Stimulated activated CD8-positive, alpha-beta memory T cell treated with anti-CD3 and anti-CD28 coated beads, Interleukin-15, amount 100 ng/mL, for 24 hours (primary cell): ENCODE measurements at places on chromosomes 11 and 22.

DNA sequence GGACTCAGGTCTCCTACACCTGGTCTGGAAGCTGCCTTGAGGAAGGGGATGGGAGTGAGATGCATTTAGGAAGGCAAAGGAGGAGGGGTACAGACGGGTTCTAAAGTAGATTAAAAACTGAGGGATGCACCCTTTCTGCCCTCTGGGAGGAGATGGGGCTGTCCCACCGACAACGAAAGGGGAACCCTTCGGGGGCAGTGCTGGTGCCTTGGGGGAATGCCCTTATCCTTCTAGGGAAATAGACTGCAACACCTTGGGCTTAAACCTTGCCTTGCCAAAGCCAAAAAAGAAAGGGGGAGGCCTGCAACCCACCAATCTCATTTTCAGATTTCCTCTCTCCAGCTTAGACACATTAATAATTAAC lies 89.8 kb downstream of the PLEKHA7 start:
- no peak for DNase-seq

- no peak for DNase-seq
Measured at GRCh38 chr11:72511393-72512047, 77.2 kb upstream of the CLPB start.

GRCh38 chr11:36407356-36407755 lies 102.7 kb downstream of the TRAF6 start:
- DNase-seq: no peak

DNA sequence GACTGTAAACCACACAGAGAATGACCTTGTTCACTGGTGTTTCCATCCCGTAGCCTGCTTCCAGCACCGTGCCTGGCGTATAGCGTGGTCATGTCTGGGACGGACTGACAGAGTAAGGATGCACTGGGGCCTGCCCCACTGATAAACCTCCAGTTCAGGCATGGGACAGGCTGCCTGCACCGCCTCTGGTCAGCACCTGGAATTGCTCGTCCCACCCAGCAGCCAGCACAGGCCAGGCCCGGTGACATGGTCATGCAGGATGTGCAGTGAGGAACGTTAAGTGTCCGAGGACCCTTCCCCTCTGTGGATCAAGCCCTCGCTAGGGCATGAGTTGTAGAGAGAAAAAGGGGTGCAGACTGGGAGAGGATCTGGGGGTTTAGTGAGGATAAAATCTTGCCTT lies 44.8 kb downstream of the LMO1 start:
- DNase-seq: no peak

GRCh38 chr11:38481391-38481790 lies 1883.4 kb upstream of the RAG2 start:
- DNase-seq: no peak

DNA sequence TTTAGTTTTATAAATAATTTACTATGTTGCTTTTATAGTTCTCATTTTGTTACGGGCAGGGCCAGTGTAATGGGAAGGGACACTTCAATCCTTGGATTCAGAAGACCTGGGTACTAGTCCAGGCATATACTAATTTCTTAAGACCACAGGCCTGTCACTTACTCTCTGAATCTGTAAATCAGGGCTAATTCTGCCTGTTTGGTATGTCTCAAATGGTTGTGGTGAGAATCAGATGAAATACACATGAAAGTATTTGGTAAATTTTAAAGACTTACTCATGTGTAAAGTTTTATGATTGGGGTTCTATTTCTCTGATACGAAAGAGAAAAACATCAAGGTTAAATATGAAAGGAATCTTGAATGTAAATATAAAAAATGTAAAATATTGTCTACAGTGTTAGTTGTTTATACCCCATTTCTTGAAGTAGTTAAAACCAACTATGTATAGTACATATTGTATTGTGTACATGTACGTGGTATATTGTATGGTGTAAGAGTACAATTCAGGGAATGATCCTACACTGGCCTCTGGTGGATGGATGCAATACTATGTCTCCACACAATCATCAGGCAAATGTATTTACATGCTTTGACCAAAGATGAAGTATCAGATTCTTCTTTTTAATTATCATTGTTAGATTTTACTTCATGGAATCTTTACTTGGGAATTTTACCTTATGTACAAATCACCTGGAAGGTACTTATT lies 24.5 kb upstream of the RAG2 start:
- DNase-seq: no peak

DNA sequence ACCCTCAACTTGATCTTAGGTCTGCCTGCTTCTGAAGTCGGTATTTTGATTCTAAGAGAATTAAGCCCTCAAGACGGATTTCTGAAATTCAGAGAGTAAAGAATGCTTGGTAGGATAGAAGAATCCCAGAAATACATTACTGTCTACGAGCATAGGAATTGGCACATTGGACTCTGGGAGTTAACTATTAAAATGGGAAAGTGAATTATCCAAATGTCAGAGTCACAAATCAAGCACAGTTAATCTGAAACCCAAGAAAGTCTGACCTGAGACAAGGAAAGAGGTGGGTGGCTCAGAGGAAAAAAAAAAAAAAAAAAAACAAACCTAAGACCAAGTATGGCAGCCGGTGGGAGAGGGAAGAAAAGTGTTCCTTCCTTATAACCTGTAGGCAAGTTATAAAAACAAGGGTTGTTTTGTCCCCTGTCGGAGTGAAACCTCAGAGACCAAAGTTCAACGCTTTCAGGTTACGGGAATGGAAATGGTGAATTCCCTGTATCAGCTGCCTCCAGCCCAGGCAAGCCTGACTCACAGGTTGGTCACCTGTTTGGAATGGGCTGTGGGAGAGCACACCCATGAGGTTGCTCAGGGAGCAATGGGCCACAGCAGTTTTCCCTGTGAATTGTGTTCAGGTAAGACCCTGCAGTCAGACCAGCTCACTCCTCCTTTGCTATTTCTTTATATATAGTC lies 139.0 kb downstream of the ETS1 start:
- no peak for DNase-seq

DNA sequence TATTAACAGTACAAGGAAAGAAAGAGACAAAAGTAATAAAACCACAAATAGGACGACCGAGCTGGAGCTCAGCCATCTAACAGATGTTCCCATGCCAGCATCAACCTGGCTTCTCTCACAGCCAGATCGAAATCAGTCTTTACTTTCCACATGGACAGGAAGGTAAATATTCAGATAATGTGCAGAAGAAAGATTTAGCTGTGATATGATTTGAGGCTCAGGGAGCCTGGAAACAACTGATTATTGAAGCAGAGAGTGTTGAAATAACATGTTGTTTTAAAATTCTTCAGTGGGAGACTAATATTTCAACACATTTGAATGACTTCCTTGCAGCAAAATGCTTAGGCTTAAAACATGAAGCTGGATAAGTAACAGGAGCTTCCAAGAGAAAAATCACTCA lies 546.8 kb downstream of the ETS1 start:
- DNase-seq: no peak

- DNase-seq: no peak
Measured at GRCh38 chr22:26998129-26998528, 340.7 kb downstream of the MIAT start.

DNA sequence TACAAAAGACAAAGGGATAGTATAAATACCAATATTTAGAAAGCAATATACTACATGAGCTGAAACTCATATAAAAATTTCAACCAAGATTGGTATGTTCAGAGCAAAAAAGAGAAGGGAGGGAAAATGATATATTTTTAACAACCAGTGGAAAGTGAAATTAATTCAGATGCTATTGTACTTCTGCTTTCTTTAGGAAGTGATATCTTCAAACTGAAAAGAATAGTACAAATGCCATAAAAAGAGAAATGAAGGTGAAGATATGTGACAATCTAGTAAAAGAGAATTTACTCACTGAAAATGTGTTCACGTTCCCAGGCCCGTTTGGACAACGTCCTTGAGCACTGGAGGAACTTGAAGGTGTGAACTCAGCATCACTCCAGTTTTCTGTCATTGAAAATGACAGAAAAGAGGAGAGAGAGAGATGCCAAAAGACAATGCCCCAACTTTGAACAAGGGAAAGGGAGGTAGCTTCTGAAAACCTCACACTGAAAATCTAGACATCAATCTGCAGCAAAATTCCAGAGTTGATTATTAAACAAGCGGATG lies 47.5 kb downstream of the SC5D start:
- no peak for DNase-seq

DNA sequence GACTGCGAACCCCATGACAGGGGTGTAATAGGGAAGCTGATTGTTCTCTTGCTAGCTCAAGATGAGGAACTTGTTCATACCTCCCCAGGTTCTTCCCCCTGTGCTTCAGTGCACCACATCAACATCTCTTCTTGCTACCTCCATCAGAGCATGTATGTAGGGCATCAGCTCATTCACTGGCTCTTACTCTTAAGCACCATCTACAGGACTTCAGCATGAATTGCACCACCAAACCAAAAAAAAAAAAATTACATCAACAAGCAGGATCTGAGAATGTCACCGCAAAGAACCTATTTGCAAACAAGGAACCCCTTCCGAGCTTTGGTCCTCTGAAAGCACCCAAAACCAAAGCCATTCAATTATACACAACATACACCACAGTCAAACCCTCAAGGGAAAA lies 2226.5 kb upstream of the RAG2 start:
- DNase-seq: no peak

DNA sequence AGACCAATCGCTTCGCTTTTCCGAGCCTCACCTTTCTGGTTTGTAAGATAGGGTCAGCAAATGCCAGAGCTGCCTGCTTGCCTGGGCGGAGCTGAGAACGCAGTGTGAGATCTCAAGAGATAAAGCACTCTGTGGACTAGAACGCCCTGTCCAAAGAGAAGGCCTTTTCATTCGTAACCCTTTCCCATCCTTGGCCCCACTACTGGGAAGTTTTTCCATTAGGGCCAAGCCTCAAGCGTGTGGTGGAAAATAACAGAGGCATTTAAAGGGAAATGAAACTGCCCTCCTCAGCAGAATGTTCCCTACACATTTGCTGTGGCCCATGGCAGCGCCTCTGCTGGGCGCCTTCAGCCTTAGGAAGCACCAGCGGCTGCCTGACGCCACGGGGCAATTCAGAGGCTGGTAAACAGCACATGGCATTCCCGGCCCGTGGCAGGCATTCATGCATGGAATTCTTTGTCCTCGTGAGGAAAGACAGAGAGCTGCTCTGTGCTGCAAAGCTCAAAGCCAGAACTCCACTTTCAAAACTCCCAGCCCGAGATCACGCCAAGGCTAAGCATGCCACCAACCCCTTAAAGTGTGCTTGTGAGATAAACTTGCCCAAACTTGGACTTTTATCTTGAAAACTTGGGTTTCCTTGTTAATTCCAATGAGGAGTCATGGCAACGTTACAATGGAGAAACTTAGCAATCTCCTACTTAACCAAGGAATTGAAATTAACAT lies 38.1 kb downstream of the AHNAK start:
- no peak for DNase-seq

DNA sequence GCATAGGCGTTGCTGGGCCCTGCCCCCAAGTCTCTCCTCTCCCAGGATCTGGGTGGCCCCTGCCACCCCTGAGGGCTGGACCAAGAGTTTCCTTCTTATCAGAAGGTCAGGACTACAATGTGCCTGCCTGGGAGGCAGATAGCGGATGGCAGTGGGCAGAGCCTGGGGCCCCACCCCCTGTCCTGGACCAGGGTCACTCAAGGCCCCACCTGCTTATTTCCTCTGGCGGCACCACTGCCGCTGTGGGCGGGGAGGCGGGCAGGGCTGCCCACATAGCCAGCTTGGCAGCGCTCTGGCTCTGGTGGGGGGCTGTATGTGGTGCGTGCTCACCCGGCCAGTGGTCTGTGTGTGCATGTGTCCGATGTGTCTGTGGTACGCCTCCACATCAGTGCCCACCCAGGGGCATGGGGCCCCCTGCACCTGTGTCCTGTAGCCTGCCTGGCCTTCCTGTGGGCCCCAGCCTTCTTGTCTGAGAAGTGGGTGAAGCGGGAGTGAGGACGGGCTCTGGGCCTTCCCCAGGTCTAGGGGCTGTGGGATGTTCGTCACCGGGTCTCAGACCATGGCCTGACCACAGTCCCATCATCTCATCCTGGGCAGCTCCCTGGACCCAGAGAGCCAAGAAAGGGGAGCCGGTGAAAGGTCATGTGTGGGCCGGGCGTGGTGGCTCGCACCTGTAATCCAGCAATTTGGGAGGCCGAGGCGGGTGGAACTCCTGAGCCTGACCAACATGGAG lies 3.0 kb downstream of the GAS2L1 start:
- DNase-seq: no peak

- no peak for DNase-seq
Measured at GRCh38 chr11:117089685-117090084, 8.5 kb downstream of the SIK3 start.

DNA sequence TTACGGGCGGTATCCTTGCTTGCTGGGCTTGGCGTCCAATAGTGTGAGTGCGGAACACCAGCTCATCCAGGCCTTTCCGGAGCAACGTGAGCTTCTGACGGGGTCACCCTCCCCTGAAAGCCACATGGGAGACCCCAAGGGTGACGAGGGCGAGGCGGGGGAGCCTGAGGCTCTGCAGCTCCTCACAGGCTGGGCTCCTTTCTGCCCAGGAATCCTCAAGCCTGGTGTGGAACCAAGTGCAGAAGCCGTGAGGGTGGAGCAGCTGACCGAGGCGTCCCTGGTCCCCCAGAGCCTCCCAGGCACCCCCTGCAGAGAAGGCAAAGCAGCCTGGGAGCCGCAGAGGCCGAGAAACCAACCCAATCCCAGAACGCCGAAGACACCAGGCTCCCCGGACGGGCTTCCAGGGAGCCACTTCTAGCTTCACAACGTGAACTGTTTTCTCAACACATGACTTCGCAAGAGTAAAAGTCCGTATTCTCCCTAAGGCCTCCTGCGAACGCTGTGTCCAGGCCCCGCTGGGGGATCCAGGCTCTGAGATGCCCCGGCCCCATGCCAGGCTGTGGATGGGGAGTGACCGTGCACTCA lies 530.3 kb downstream of the BRD1 start:
- no peak for DNase-seq

- no peak for DNase-seq
Measured at GRCh38 chr11:112599856-112600533, 339.3 kb upstream of the PLET1 start.

DNA sequence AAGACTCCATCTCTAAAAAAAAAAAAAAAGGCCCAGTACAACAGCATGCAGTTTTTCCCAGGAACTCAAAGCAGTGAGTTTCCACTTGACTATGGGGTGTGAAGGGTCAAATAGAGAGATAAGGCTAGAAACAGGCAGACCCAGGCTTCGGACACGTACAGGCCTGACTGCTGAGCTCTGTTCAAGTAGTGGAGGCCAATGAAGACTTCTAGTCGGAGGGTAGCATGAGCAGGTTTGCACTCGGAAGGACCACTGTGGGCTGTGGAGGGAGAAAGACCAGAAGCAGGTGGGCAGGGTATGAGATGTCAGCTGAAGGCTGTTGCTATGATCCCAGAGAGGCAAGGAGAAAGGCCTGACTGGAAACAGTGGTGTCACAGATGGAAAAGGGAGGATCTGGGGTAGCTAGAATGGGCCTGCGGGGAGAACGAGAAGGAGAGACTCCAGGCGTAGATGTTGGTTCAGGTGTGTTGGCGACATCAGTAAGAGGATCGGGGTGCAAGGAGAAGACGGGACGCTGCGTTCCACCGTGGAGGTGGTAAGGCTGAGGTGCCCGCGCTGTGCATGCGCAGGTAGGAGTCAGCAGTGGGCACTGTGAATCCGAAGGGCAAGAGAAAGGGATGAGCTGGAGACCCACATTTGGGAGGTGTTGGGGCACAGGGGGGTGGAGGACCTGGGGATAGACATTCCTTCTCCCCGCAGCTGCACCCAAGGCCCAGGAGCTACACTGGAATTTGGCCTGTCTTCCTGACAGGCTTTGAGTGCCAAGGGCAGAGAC lies 49.4 kb upstream of the RAB1B start:
- DNase-seq: no peak
